AG04449 (cell line): ENCODE measurements at places on chromosomes 5 and 9.

GRCh38 chr9:104776797-104777196 lies 12.9 kb downstream of the NIPSNAP3B start:
- DNase-seq: no peak

GRCh38 chr9:112795921-112796320 lies 45.4 kb downstream of the SNX30 start:
- no peak for DNase-seq

DNA sequence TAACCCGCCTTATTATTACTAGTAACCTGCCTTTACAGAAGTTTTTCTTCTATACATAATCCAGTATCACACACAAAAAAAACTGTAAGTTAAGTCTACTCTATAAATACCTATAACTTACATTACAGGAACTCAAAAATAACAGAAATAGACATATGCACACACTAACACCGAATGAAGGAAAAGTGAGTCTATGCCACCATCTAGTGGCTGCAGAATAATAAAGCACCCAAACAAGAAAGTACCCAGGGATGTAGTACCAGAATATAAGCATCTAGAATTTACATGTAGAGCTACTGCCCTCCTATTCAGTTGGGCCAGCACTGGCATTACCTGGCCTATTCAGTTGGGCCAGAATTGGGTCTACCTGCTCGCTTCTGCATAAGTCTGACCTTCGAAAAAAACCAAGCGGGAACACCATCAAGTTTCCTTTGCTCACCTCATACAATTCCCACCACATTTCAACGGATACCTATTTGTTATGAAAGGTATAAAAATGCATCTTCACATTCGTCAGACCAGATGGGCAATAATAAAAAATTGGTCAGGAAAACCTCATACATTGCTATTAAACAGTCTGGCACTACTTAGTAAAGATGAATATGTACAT lies 4.0 kb upstream of the NIPSNAP3A start:
- peak; percentile 23 for DNase-seq

DNA sequence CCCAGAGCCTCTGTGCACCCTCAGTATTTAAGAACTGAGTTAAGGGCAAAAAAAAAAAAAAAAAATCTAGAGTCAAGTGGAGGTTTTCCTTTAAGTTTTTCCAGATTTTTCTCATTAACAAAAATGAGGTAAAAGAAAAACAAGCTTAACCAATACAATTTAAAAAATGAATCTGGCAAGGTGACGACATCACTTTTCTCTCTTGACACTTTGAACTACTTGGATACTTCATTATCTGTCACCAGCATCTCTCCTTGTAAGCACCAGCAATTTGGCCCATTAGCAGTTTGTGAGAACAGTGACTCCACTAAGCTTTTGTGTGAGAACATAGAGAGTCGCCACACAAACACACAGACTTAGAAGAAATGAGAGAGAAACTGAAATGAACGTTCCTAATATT lies 345.7 kb upstream of the SLC30A5 start:
- no peak for DNase-seq

DNA sequence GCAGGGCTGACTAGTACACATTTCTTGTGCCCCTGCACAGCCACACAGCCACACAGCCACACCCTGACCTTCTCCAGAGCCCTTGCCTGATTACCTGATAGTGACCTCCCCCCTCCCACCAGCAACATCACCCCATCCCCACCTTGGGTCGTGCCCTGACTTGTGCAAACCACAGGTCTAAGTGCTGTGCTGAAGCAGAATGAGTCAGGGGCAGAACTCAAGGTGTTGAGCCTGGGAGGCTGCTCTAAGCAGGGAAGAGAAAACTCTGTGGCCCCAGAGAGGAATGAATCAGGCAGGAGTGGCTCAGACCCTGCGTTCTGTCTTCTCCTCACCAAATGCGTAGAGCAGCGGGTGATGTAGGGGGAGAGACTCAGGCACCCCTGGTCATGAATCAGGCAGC lies 24.3 kb upstream of the FAT2 start:
- DNase-seq: no peak

DNA sequence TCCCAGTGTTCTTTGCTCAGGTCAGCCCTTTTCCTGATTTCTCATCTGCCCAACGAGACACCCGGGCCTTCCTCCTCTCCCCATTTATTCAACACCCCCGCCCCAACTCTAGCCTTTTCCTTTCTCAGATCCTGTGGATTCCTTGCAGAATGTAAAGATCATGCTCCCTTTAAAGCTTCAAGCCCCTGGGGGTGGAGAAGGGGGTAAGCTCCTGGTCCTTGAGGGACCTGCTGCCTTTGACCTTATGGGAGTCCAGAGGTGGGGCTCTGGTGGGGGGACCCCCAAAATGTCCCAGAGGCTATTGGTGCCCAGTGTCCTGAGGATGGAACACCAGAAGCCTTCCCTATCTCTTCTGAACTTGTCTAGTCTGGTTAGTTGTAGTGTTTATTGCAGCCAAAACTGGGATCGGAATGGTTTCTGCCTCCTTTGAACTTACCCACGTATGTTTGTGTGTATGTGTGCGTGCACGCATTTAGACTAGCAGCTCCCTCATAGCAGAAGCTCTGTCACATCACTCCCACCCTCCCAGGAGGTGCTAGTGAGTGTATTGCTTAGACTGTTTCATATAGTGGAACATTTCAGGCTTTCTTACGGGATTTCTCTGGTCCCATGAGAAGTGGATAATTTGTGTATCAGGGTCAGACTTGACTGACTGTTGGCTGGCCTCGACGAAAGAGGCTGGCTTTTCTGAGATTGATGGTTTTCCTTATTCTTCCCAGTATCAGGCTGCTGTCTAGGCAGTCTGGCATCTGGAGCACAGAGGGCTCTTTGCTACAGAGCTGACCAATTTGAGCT lies 1.1 kb downstream of the GALNT10 start:
- no peak for DNase-seq

- no peak for DNase-seq
Observed at GRCh38 chr5:69308046-69308553, 24.5 kb downstream of the CCDC125 start.

- no peak for DNase-seq
Observed at GRCh38 chr5:87836696-87837095, 424.0 kb upstream of the CCNH start.

GRCh38 chr5:175851727-175852126 lies 19.7 kb upstream of the CPLX2 start:
- no peak for DNase-seq

GRCh38 chr9:110640736-110641135 lies 27.9 kb upstream of the MUSK start:
- no peak for DNase-seq

DNA sequence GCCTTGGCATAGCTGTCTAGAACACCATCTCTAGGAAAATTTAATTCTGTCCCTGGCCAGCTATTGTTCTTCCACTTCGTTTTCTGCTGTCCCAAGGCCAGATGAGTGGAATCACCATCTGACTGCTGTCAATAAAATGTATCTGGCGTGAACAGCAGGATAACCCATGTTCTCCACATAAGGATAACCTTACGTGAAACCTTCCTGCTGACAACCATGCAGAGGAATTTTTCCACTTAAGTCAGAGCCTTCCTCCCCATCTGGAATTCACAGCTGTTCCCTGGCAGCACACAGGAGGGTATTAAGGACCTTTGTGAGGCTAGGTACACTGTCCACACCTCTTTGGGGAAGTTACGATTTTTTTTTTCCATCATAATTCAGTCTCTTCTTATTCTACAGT lies 28.6 kb downstream of the RNF44 start:
- DNase-seq: no peak

GRCh38 chr5:88676637-88677375 lies 206.2 kb downstream of the MEF2C start:
- no peak for DNase-seq

- DNase-seq: no peak
Observed at GRCh38 chr9:95507464-95508241, 9.1 kb downstream of the PTCH1 start.

GRCh38 chr5:51997949-51998348 lies 614.7 kb downstream of the ISL1 start:
- no peak for DNase-seq

DNA sequence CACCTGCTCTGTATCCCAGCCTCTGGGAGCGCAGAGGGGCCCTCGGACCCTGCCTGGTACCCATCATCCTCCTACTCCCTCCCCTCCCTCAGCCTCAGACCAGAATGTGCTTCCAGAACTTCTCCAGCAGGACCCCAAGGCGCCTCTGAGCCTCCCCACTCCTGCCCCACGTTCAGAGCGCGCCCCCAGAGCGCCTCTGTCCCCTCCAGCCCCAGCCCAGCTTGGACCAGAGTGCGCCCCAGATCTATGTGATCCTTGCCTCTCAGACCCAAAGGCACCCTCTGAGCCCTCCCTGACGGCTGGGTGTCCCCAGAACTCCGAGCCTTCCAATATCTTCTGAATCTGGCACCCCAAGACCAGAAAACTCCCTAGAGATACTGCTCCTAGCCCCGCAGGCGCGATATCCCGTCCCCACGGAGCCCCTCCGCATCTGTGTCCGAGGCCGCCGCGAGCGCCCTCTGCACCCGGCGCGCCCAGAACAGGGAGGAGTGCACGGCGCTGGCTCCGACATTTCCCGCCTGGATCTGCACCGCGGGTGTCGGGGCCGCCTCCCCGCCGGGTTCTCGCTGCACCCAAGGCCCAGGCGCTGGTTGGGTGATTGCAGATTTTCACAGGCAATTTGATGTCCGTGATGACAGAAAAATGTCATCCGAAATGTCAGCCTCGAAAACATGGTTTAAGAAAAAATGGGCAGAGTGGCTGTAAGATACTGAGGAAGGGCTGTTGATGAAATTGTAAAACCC lies 522 bp downstream of the BHMT start:
- DNase-seq: no peak

- DNase-seq: no peak
Observed at GRCh38 chr5:178695556-178695955, 34.9 kb downstream of the ZNF354A start.

DNA sequence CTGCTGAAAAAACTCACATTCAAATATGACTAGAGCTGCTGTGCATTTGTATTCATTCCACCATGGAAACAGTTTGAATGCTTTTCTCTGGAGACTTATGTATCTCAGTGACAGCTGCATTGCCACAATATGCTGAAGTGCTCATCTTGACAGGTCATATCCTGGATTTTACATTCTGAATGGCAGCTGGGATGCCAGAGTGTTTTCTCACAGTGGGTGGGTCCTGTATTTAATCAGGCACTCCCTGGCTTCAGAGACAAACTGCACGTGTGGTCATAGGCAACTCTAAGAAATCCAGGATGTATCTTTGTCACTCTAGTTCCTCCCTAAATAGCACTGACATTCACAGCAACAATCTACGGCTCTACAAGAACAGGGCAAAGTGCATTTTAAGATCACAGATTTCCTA lies 75.6 kb downstream of the ST8SIA4 start:
- DNase-seq: no peak

- DNase-seq: no peak
Observed at GRCh38 chr5:12662545-12663314, 758.5 kb upstream of the CTNND2 start.

GRCh38 chr9:130327070-130327780 lies 61.7 kb downstream of the HMCN2 start:
- no peak for DNase-seq

DNA sequence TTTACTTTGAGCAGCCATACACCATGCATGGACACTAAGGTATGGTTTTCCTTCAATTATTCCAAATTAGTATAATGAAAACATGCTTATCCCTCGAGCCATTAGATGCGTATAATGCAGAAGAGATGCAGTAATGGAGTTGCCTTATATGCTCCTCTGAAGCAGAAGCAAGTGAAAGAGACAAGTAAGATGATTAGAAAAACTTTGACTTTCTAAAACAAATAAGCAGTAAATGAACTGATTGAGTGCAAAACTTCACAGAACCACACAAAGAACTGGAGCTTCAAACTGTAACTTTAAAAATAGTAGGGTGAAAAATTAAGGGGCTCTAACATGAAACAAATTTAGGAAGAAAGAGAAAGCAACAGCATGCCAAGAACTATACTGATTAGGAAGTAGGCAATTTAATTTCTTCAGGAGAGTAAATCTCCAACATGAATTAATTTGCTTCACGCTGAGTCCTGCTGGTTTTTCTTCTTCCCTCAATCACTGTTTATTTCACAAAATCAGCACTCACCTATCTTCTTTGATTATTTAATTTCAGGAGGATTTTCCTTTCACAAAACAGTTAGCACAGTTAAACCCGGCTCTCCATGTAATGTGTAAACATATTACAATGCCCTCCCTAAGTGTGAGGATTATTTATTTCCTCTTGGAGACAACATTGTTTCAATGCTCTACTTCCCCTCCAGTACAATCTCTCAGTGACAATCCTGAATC lies 90.3 kb upstream of the PAM start:
- DNase-seq: no peak

DNA sequence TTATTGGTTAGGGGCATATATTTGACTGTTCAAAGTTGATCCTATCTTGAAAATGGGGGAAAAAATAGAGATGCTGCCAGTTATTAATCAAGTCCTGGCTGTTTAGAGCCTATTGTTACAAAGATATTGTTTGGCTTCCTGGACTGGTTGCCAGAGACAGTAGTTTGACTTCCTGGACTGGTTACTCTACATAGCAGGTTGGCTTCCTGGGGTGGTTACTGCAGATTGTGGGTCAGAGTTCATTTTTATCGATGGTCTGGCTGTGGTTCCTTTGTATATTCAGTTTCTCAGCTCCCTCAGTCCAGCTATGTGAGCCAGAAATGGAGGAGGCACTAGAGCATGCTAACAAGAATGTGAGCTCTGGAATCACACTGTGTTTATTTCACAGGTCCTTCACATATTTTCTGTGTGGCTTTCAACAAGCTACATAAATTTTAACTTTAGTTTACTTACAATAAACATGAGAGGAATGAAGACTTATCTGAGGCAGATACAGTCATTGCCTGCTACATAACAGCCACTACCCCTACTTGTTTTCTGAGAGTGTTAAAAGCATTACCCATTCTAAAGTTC lies 137.6 kb downstream of the TRPM3 start:
- peak; percentile 72 for DNase-seq

DNA sequence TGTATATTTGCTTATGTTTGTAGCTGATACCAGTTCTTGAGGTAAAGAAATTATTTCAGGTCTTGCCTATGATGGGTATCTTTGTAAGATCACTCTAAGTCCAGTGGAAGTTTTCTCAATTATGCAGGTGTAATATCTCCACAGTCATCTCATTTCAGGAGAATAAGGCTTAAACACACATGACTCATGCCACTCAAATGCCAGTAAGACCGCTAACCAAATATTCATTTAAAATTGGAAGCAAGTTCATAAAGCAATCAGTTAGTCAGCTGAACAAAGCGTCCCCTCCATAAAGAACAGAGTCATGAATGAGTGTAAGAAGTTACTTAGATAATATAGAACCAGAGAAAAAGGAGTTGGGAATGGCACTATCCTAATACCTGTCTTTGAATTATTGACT lies 248.7 kb downstream of the LURAP1L start:
- no peak for DNase-seq
